ENCODE measurements at places on chromosomes 3 and 15. TPM values are rescaled to one million over a fixed set of nuclear protein-coding genes. Genes with fewer than 3 reads are reported as not detected.

Gene MGLL
- 6.8 TPM for total RNA-seq

GRCh38 chr15:35308802-35309201 is 223.7 kb upstream of the NANOGP8 start:
- DNase-seq = no peak

DNA sequence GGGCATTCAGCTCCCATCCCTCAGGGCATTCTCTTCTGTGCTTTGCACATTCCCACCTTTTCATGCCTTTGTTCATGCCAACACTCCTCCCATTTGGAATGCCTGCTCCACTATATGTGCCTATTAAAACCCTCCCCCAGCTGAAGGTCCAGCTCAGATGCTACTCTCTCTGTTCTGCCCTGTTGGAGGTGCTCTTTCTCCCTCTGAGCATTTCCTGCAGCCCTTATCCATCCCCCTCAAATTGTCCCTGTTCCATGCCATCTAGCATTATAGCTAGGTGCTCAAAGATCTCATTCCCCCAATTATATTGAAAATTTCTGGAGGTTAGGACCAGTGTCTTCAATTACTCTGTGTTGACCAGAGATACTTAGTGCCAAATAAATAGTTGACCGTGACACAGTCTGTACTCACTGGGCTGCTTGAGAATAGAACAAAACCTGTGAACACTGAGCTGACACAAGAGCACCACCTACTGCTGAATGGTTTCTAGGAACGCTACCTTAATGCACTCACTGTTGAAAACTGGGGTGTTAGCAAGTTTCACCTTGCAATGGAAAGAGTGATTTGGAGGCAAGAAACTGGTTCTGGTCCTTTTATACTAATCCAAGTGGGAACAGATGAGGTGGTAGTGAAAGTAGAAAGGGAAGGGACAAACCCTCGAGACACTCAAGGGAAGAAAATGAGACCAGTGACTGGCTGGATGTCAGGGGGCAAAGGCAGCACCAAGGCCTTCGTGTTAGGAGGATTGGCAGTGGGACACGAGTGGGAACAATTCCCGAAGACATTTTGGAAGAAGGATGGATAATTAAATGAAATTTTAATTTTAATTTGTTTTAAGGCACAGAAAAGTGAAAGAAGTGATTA is 289.8 kb upstream of the ROPN1 start:
- no peak for DNase-seq

Gene TNNC1
- 2.2 TPM for total RNA-seq

Gene TRA2B
- 172 TPM for total RNA-seq

DNA sequence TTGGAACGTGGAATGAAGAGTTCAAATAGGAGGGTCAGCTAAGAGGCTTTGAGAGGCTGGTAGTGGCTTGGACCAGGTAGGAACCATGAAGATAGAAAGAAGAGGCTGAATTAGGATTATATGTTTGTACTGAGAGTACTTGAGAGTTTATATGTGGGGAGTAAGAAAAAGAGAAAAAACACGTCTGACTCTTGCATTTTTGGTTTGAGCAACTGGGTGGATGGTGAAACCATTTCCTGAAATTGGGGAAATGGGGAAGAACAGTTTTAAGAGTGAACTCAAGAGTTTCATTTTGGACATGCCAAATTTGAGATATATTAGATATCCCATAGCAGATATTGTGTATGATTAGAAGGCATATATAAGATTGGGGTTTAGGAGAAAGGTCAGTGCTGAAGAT is 92.9 kb upstream of the TNIK start:
- no peak for DNase-seq

Gene SUSD5
- not detected for total RNA-seq

Gene COL6A5
- not detected for total RNA-seq

GRCh38 chr3:131047582-131047981 is 20.9 kb downstream of the NEK11 start:
- no peak for DNase-seq

Gene TGM5
- not detected for total RNA-seq

Gene C3orf22
- total RNA-seq = not detected

Gene GPR171
- not detected for total RNA-seq

Gene ERICH6
- not detected for total RNA-seq

- no peak for DNase-seq
Observed at GRCh38 chr3:150091626-150092025, 120.9 kb upstream of the PFN2 start.

- DNase-seq = no peak
Observed at GRCh38 chr3:4754180-4755086, 224.8 kb upstream of the BHLHE40 start.

GRCh38 chr3:194588236-194588635 is 45.0 kb downstream of the TMEM44 start:
- no peak for DNase-seq

Gene EIF4A2
- total RNA-seq = 398 TPM

DNA sequence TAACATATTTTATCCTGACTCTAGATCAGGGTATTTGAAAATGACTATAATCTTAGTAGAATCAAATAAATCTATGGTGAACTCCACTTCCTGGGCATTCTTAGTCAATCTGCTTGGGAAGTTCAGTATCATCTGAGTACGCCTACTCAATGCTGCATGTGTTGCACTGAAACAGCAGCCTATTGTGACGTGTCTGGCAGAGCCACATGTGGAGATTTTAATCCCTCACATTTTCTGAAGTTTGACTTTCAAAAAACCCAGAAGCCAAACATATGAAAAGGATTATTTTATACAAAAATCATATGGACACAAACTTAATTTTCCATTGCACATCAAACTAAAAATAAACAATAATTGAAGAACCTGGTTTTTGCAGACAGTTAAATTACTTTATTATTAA is 798.3 kb downstream of the ROBO1 start:
- no peak for DNase-seq

DNA sequence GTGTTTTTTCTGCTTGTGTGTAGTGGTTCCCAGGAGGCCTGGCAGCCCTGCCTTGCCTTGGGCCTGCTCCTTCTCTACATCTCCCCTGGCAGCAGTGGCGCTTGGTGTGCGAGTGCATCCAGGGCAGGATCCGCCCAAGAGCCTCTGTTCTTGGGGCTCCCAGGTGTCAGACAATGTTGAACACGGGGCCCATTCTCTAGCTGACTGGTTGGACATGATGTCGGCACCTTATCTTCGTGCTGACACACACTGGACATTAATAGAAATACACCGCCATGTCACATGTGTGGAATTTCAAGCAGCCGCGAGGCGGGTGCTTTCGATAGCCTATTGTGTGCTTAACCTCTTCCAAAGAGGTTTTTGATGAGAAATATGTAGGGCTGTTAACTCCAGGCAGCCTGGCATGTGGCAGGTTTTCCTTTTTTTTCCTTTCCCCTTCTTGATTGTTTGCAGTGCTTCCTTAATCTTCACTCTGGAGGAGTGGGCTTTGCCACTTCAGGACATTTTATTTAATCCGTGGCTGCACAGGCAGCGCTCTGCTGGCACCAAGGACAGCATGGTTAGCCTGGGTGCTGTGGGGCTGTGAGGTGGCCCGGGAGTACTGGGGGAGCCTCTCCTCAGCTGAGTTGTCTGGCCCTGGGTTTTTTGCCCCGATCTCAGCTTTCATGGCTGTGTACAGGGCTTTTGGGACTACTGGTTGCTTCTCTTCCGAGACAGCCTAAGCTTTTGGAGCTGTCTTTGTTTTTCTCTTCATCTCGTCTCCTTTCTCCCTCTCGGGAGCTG is 42.5 kb downstream of the CHCHD6 start:
- DNase-seq = peak; percentile 36

DNA sequence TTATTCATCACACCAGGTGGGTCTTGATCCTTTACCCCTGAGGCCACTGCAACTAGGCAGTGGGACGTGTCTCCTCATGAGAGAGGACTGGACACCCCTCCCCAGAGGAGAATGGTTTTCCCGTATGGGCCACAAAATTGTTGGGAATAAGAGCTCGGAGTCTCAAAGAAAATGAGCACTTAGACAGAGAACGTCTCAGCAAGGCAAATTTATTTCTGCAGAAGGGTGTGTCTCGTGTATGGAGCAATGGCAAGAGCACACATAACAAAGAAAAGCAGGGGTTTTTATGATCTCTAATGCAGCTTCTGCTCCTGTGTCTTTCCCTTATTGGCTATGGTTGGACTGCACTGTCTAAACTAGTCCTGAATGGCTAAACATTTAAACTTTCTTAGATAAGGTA is 803.5 kb downstream of the PLOD2 start:
- no peak for DNase-seq

DNA sequence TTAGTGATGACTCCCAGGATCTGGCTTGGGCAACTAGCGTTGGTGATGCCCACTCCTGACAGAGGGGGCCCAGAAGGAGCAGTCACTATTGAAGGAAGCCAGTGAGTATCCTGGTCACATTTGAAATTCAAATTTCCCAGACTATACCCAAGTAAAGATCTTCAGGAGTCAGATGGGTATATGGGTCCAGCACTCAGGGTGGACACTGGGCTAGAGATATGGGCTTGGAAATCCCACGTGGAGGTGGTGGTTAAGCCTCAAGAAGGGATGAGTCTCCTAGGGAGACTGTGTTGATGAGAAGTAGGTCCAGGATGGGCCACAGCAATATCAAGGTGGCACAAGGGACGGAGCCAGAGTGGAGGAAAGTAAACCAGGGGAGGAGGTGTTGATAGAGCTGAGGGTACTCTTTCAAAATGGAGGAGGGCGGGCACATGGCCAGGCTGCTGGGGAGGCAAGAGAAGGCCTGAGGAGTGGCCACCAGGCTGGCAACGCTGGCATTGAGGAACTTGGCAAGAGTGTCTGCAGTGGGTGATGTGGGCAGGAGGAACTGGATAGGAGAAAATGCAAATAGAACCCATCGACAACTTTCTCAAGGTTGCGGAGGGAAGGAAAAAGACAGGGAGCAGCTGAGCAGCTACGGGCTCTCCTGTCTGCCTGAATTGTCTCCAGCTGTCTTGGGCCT is 3.7 kb upstream of the SLCO2A1 start:
- DNase-seq = no peak

DNA sequence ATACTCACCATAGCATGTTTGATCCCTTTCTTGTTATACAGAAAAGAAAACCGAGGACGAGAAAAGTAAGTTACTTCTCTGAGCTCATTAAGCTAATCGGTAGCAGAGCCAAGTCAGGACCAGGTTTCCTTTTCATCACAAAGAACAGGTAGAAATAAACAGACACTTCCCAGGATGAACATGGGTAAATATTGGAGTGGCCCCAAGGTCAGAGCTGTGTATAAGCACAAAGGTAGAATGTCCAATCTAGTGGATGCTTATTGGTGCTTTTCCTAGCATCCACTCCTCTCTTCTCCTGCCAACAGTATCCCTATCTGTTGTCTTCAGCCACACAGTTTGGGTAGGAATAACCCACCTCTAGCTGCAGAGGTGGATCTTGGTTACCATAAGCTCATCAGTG is 52.8 kb upstream of the THUMPD3 start:
- no peak for DNase-seq

DNA sequence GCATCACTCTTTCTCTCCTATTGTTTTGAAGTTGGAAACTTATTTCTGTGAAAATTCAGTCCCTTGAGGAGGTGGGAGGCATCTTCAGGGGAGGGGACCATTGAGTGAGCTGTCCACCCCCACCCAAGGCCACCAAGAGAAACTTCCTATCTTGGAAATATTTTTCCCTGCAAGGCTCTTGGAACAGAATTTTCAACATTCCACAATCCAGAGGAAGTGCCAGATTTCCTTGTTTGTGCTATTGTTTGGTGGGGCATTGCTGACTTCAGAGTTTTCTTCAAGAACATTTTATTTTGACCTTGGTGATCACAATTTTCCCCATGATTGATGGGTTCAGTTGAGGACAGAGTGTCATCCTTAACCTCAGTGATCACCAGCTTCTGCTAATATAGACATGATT is 12.0 kb downstream of the DNASE1L3 start:
- DNase-seq = no peak

All from HCT116 (cell line).